Thyroid gland (tissue), 4 donors: ENCODE measurements at places on chromosomes 12 and 14.

- no peak for DNase-seq
These were observed 132.1 kb downstream of the DICER1 start for GRCh38 chr14:95025218-95025617.

GRCh38 chr14:102811254-102811963 is 34.2 kb downstream of the TRAF3 start:
- no peak for DNase-seq

- DNase-seq = no peak
These were observed 42.3 kb downstream of the NPAS3 start for GRCh38 chr14:32980902-32981501.

DNA sequence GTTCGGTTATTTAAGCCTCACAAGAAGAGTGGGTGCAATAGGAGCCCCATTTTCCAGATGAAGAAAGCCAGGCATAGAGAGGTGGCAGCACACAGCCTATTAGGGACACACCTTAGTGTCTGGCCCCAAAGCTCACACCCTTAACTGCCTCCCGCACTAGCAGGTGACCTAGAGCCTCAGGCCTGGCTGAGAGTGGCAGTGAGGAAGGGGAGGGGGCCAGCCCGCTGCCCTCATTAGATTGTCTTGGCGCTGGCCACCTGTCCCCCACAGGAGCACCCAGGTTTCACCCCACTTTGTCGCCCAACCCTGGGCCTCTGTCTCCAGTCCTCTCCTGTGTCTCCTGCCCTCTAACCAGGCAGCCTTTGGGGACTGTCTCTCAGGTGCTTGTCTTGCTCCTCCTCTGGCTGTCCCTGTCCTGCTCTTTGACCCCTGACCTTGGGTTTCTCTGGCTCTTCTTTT is 18.5 kb upstream of the PGF start:
- DNase-seq = no peak

DNA sequence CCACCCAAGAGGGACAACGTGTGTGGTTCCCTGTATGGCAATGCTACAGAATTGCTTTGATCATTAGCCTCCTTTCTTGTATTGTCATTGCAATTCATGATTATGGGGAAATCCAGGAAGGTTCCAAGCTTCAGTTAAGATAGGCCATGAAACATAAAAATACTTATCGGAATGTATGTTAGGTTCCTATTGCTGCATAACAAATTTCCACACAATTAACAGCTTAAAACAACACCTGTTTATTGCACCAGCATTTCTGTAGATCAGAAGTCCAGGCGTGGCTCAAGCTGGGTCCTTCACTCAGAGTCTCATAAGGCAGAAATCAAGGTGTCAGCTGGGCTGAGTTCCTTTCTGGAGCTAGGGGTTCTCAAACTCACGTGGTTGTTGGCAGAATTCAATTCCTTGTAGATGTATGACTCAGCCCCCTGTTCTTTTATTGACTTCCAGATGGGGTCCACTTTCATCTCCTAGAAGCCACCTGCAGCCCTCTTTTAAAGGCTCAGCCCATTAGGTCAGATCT is 365.6 kb upstream of the TMPO start:
- DNase-seq = no peak

GRCh38 chr12:93870020-93870795 is 193.0 kb downstream of the CRADD start:
- no peak for DNase-seq

GRCh38 chr14:57533214-57533613 is 39.6 kb upstream of the CCDC198 start:
- DNase-seq = peak; percentile 13

DNA sequence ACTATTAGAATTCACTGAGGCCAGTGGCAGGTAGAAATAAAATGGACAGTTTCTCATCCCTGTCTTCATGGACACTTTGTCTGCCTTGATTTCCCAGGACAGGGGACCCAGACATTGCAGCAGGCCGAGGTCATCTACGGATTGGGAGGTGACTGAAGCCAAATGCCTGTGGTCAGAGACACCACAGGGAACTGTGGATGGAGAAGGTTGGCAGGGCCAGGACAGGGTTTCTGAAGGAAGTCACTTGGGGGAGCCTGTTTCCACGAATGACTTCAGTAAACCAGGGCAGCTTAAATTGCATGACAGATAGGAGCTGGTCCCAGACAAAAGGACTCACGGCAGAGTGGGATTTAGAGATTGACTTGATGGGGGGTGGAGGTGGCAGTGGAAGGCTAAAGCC is 224.9 kb downstream of the NTF3 start:
- DNase-seq = no peak

DNA sequence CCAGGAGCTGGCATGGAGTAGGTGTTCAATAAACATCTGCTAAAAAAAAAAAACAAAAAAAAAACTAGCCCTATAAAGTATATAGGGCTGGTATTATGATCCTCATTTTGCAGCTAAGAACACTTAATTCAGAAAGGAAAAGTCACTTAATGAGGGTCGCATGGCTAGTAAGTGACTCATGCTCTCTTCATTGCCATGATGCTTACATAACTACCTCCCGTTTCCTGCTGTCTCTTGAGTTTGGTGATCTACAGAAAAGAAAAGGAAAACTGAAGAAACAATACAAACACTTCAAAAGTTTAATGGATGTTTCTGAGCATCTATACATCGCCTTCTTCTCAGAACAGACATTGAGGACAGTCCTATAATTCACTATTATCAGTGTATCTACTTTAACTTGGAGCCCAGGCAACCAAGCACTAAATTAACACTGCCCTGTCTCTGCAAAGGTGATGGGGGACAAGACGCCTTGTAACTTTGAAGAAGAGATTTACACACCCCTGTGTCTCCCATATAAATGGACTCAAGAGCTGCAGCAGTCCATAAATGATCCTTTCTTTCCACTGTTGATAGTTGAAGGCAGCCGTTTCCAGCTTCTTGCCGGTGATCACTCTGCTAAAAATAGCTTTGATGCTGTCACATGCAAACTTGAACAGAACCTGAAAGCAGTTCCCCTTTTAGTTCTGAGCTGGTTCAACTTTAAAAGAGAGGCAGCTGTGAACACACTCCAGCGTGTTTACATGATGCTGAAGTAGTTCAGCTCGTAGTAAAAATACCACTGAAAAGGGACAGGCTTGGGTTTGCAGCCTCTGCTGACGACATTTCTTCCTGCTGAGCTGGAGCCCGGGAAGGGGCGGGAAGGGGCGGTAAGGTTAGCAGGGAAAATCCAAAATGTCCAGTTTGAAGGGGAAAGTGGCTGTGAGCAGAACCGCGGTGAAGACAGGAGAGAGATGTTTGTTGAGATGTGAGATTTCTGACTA is 113.3 kb downstream of the FOXN3 start:
- DNase-seq = peak; percentile 52

- DNase-seq = no peak
These were observed 108.0 kb downstream of the EEA1 start for GRCh38 chr12:92821142-92821541.

DNA sequence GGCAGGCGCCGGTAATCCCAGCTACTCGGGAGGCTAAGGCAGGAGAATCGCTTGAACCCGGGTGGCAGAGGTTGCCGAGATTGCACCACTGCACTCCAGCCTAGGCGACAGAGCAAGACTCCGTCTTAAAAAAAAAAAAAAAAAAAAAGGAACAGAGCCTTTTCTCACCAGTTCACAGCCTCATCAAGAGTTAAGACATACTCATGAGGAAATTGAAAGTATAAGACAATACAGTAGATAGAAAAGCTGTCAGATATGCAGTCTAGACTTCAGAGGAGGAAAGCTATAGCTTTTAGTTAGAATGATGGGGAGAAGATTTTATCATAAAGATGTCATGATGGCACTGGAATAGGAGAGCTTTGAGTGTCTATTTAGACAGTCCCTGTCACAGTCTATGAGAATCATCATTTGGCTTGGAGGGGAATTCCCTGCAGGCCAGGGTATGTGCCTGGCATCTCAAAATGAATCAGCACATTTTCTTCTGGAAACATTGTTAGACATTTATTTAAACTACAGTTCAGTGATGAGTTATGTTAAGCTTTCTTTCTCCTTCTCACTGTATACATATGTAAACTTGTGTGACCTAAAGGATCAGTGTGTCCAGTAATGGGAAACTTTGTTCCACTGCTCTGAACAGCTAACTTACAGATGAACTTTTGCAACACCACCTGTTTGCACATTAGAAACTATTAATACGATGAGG is 2.9 kb upstream of the RAB35 start:
- no peak for DNase-seq

- no peak for DNase-seq
These were observed 167.0 kb downstream of the PPM1H start for GRCh38 chr12:62767946-62768345.

- no peak for DNase-seq
These were observed 72.1 kb upstream of the MANSC4 start for GRCh38 chr12:27852117-27852516.

DNA sequence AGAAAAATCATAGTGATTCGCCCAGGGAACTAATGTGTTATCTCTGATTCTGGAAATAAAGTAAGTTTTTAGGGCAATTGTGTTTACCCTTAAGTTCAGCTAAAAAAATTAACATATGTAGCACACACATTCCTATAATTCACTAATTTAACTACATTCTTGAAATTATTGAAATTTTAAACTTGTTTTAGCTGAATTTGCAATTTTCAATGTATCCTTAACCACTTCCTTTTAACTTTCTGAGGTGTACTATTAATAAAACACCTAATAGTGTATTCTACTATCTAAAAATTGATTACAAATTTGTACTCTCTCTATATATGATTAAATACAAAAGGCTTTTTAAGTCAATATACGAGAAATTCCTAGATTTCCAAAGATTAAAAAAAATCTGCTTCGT is 2.2 kb downstream of the KLHL28 start:
- DNase-seq = no peak

DNA sequence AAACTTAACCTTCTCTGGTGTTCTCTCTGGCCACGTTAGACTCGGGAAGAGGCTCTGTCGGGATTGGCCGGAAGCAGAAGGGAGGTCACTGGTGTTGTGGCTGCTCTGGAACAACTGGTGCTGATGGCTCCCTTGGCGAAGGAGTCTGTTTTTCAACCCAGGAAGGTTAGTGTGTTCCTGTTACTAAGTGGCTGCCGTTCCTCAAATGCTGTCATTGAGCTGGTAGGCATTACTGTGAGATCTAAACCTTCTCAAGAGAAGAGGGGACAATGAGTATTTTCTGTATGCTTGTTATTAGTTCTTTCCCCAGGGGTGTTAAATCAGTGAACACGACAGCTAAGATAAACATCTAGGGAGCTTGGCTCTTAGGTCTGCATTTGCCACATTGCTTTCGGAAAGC is 18.3 kb downstream of the POP5 start:
- DNase-seq = no peak
